ENCODE measurements at places on chromosomes 4 and X.

DNA sequence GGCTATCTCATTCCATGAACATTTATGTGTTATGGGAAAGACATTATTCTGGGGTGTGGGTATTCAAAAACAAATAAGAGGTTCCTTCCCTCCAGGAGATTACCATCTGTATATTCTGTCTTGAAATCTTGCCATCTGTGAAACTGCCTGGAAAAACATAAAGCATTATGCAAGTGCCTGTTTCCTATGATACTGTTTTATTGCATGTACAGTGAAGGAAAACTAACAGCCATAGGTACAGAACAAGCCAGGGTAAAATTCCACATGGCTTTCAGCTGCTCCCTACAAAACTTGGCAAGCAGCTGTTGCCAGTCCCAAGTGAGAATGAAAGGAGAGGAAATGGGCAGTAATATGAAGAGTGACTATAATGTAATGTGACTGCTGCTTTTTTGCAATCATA is 136.0 kb downstream of the GUCY2F start:
- DNase-seq: no peak

GRCh38 chrX:67601771-67602170 is 58.0 kb downstream of the AR start:
- no peak for DNase-seq

DNA sequence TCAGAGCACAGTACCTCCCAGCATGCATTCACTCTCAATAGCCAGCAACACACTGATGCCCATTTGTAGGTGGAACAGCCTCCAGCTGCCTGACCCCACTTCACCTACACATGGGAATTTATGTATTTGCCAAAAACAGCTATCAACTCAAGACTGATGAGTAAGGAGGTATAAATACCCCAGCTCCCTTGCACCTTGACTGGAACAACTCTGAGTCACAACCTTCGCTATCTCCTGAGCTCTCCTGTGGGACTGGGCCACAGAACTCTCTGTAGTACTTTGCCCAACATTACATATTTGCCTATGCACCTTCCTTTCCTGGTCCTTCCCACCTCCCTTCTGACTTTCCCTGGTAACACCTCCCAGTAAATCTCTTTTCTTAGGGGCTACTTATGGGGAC is 16.5 kb upstream of the EGFL6 start:
- DNase-seq: no peak

GRCh38 chrX:69153060-69153730 is 12.1 kb downstream of the PJA1 start:
- DNase-seq: no peak

DNA sequence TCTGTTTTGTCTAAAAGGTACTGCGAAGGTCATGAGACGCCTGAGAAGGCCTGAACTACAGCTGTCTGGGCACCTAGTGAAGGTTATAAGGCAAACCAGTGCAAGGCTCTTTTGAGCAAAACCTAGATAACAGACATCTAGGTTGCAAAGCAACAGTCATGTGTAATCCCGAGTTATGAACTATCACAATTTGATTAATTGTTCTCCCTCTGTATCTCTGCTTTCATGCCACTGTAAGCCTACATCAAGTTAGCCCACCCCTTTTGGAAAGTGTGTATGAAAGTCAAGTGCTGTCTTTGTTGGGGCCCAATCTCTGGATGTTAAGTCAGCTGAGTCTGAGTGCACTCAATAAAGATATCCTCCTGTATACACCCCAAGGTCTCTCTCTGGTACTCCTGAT is 31.9 kb upstream of the UGT2B7 start:
- no peak for DNase-seq

GRCh38 chr4:26937139-26937538 is 76.5 kb downstream of the STIM2 start:
- no peak for DNase-seq

GRCh38 chr4:5461477-5461876 is 246.9 kb downstream of the EVC2 start:
- DNase-seq: no peak

DNA sequence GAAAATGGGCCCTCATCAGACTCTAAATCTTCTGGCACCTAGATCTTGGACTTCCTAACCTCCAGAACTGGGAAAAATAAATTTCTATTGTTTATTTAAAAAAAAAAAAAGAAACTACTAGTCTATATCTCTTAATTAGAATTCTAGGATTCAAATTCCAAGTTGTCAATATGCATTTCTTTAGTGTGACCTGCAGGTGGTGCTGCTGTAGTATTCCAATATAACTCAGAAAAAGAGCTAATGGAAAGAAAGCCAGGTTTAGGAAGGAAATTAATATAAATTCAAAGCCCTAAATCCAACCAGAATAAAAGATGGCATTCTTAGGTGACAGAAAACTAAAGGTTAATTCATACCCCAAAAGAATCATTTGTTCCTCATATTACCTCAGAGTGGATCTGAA is 80.0 kb upstream of the NALF2 start:
- DNase-seq: no peak

DNA sequence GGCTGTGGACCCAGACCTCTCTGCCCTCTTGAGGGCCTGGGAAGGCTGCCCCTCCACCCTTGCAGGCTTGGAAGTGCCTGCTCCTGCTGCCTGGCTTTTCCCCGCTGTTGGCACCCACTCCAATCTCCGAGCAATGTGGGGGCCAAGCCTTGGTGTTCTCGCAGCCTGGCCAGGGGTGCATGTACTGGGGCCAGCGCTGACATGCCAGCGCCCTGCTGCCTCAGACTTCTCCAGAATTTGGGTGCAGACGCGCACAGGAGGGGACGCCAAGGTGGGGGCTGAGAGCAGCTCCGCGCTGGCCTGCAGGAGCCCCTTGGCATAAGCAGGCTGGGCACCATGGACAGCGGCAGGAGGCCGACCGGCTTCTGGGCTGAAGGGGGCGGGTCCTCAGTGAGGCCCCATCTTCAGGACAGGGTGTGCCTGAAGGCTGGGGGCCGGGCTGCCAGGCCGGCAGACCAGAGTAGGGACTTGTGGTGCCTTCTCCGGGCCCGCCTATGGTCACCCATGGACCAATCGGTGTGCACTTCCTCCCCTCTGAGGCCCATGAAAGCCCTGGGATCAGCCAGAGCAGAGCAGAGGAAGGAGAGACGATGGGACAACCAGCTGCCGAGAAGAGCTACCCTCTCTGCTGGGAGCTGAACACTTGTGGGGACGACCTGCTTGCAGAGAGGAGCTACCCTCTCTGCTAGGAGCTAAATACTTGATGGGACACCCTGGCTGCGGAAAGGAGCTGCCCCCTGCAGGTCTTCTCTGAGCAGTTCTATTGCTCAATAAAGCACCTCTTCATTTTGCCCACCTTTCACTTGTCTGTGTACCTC is 118.3 kb downstream of the DNAAF6 start:
- no peak for DNase-seq

DNA sequence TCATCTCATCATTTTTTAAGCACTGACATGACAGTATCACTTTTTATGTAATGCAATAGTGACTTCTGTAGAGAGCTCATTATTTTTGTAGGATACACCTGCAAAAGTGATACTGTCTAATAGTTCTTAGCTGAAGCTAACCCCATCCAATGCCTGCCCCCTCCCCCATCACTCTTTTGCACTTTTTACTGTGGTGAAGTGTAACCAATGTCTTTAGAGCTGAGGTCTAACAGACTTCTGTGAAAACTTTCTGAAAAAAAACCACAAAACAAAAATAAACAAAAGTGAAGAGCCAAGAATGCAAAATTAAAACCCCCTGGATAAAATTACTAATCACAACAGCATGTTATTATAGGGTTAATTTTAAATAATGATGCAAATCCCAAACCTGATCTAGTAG is 301.1 kb downstream of the ANK2 start:
- no peak for DNase-seq

- DNase-seq: no peak
Observed at GRCh38 chrX:24999511-24999910, 16.3 kb downstream of the ARX start.

GRCh38 chrX:136030303-136031191 is 45.3 kb downstream of the SLC9A6 start:
- DNase-seq: no peak

GRCh38 chr4:84530871-84531270 is 31.8 kb upstream of the NKX6-1 start:
- no peak for DNase-seq

GRCh38 chrX:97398030-97398551 is 514.4 kb downstream of the RPA4 start:
- DNase-seq: no peak

- DNase-seq: peak; percentile 21
Observed at GRCh38 chrX:135596495-135596894, 76.0 kb downstream of the INTS6L start.

GRCh38 chr4:82436780-82437179 is 6.4 kb downstream of the ENOPH1 start:
- DNase-seq: no peak

DNA sequence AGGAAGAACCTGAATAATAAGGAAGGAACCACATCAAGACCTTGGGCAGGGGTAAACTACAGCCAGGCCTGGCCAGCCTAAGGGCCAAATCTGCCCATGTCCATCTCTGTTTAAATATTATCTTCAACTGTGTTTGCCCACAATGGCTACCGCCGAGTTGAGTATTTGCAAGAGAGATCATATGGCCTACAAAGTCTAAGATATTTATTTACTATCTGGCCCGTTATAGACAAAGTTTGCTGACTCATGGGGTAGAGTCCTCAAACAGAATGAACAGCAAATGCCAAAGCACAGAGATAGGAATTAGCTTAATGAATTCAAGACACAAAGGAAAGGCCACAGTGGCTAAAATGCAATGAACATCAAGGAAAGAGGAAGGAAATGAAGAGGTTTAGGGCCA is 44.8 kb downstream of the RPS6KA3 start:
- no peak for DNase-seq

- DNase-seq: no peak
Observed at GRCh38 chr4:97349468-97350186, 793.6 kb downstream of the STPG2 start.

- no peak for DNase-seq
Observed at GRCh38 chrX:3136161-3136961, 95.1 kb downstream of the ARSF start.

DNA sequence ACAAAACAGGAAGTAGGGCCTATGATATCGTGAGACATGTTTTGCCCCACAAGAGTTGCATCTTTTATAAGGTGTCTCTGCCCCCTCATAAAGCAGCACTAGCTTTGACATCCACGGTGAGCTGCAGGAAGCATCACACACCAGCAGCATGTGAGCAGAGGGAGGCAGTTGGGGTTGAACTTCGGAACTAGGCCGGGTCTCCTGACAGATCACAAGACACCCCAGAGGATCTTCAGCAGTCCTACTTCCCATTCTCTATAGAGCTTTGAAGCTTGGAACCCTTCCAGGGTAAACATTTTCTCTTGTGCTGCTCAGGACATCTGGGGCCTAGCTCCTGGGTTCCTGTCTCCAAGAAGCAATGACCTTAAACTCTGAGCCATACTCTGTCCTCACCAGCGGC is 27.5 kb downstream of the YY2 start:
- DNase-seq: no peak

GRCh38 chr4:113575401-113575800 is 186.1 kb downstream of the CAMK2D start:
- DNase-seq: no peak

GRCh38 chr4:17997129-17997528 is 24.4 kb downstream of the LCORL start:
- no peak for DNase-seq

GRCh38 chr4:163484906-163485305 is 9.6 kb upstream of the TMA16 start:
- DNase-seq: no peak

DNA sequence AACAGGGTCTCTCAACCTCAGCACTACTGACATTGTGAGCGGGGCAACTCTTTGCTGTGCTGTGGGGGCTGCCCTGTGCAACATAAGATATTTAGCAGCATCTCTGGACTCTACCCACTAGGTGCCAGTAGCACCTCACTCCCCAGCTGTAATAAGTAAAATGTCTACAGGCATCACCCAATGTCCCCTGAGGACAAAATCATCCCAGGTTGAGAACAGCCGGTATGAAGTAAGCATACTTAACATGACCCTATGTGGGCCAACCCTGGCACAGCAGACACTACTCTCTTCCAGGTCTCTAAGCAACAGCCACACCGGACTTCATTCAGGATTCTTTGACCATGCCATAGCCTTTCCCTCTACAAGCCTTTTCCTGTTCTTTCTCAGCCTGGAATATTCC is 10.5 kb upstream of the MGST2 start:
- no peak for DNase-seq

DNA sequence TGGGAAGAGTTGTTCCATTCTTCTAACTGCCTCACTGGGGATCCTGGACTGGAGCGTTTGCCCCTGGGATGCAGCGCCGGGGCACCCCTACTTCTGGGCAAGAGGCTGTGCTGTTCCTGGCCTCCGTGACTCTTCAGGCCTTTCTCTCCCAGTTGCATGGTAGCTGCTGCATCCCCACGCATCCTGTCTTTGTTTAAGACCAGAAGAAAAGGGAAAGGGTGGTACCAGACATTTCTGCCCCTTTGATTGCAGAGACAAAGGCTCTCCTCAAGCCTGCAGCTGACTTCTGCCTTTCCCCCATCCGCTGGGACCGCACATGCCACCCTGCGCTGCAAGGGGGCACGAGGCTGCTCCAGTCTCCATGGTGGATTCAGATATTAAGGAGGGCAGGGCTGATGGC is 70.4 kb downstream of the SHROOM2 start:
- DNase-seq: no peak

DNA sequence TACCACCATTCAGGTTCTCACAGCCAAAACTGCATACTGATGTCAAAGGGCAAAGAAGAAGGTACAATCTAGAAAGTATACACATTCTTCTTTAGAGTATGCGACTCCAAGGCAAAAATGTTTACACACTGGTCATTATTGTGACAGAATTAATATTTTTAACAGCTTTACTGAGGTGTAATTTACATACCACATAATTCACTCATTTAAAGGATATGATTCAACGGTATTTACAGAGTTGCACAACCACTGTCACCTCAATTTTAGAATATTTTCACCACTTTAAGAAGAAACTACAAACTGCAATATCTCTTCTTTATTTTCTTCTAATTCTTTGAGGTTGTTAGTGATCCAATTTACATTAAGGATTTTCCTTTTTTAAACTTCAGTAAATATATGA is 325.4 kb upstream of the SMIM31 start:
- DNase-seq: no peak

DNA sequence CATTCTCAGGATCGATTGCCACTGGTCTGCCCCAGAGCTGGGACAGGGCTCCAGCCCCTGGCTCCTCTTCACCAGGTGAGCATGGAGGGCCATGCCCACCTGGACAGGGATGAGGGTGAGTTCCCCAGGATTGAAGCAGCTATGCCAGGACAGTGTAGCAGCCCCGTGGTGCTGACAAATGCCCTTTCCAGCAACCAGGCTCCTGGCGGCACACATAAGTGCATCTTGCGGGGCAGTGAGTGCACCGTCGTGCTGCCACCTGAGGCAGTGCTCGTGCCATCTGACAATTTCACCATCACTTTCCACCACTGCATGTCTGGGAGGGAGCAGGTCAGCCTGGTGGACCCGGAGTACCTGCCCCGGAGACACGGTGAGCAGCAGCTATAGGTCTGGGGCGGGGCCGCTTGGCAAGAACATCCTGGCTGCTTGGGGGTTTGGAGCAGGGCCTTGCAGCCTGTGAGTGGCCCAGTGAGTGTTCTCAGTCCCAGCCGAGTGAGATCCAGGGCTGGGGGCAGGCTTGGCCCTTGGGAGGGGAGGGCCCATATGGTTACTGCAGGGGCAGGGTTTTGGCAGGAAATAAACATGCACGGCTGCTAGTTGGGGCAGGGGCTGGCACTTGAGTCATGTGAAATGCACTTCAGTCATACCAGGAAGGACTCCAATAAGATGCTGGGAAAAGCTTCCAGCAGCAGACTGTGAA is 6.1 kb downstream of the IL9R start:
- no peak for DNase-seq
